Renal cortical epithelial cell (primary cell): ENCODE measurements at places on chromosomes 6 and 20.

DNA sequence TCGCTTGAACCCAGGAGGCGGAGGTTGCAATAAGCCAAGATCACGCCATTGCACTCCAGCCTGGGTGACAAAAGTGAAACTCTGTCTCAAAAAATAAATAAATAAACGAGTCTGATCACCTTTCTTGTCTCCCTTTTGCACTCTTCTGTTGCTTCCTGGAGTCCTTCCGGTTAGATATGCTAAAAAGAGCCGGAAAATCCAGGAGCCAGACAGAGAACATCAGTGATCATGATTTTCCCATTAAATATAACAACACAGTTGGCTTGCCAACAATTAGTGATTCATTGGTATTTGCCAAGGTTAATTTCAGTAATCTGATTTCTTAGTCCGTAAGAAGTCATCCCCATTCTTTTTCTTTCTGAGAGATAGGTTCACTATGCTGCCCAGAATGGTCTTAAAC, 3.7 kb upstream of the MCM3 start:
- no peak for DNase-seq

- DNase-seq = no peak
Measured at GRCh38 chr20:62342910-62343309, 24.2 kb downstream of the LAMA5 start.

- no peak for DNase-seq
Measured at GRCh38 chr6:13120483-13121482, 207.6 kb downstream of the TBC1D7 start.

- DNase-seq = no peak
Measured at GRCh38 chr6:111154981-111155380, 67.7 kb downstream of the SLC16A10 start.

DNA sequence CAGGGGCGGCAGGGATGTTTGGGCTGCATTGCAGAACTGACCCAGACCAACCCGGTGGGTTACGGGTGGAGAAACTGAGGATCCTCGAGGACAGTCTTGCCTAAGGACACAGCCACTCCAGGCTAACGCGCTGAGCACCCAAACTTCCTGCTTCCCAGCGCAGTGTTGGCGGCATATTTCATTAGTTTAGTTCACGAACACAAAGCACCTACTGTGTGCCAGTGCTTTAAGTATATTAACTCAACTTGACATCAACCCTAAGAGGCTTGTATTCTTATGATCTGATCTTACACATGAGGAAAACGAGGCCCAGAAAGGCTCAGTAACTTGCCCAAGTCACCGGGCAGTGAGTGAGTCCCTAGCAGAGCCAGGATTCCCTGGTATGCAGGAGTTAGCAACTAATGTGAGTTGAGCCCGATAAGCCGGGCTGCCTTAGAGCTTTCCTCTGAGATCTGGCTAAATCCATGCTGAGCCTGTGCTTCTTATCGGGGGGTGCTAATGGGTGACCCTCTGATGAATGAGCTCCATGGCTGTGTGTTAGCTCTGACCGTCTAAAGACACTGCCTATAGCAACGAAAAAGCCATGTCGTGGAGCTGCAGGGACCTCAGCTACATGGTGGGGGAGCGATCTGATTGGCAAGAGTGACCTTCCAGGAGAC, 92.7 kb downstream of the CD40 start:
- DNase-seq = no peak

GRCh38 chr20:61627791-61628415, 375.8 kb downstream of the CDH4 start:
- no peak for DNase-seq

DNA sequence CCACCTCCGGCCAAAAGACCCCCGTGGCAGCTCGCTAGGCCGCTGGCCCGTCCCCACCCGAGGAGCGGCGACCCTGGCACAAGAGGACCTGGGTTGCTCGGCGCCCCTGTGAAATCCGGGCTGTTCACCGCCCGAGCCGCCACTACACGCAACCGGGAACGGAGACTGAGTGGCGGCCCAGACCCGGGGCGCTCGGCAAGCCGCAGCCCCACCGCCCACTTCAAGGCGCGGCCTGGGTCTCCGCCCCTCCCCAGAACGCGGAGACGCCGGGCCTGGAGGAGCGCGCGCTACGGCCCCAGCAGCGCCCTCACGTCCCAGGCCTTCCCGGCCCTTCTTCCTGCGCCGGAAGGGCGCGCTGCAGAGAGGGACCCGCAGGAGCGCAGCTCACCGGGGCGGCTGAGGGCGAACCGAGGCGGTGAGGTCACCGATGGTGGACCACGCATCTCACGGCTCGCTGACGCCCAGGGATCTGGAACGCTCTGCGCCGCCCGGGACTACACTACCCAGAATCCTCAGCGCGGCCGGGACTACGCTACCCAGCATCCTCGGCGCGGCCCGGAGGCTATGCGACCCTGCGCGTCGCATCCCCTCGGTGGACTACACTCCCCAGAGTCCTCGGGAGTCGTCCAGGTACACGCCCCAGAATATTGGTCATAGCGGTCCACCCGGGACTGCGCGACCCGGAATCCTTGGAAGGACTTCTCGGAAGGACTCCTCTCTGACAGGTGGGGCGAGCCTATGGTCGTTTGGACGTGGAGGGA, at the start of gene ZNF337:
Gene ZNF337, minus strand, starts transcription at position 483 of the 761 bp plus-strand sequence. CDS start 10,436 bp downstream, outside the sequence.
- DNase-seq = peak; percentile 90

GRCh38 chr20:34862724-34863123, 9.9 kb downstream of the GGT7 start:
- DNase-seq = no peak

DNA sequence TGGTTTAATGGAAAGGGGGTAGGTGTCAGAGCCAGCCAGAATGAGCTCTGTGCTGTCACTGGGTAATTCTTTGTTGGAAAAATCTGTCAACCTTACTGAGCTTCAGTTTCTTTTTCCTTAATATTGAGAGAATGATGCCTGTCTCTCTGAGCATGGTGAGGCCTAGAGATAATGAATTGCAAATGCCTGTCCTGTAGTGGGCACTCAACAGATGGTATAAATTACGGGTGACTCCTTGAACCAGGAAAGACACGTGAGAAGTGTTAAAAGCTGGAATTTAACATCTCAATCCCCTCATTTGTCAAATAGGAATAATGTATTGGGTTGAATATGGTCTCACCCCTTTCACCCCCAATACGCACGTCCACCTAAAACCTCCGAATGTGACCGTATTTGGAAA, 74.9 kb downstream of the ADTRP start:
- no peak for DNase-seq

- peak; percentile 89 for DNase-seq
Measured at GRCh38 chr6:153790048-153790447, 249.0 kb upstream of the OPRM1 start.

- no peak for DNase-seq
Measured at GRCh38 chr6:126300735-126301134, 39.2 kb upstream of the CENPW start.

GRCh38 chr6:30530014-30530413, 26.3 kb downstream of the GNL1 start:
- DNase-seq = no peak

- no peak for DNase-seq
Measured at GRCh38 chr20:10509376-10509775, 74.3 kb downstream of the SLX4IP start.

- no peak for DNase-seq
Measured at GRCh38 chr20:31823360-31824124, 4.4 kb downstream of the MYLK2 start.

DNA sequence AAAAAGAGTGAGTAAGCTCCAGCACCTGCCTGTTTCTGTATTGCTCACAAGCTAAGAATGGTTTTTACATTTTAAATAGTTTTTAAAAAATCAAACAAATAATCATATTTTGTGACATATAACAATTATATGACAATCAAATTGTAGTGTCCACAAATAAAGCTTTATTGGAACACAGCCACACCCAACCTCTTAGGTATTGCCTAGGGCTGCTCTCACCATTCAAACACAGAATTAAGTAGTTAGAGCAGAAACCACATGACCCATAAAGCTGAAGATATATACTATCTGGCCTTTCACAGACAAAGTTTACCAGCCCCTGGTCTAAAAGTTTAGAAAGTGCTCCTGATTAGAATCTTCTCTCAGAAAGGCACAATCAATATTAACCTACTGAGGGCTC, 11.2 kb downstream of the TNFRSF21 start:
- DNase-seq = no peak

DNA sequence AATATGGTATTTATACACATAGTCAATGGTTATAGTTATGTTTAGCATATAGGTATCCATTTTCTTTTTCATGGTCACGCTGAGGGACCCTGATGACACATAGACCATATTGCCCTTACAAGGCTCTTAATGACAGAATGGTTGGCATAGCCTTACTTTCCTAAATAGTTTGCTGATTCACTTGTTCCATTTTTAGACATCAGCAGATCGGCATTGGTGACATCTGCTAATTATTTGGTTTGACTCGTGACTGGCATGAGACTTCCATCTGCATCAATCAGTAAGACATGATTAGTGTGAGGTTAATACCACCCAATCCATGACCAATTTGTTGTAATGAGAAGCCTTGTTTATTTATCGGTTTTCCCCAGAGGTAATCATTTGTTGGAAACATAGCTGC, 309.7 kb downstream of the ALDH8A1 start:
- DNase-seq = no peak

DNA sequence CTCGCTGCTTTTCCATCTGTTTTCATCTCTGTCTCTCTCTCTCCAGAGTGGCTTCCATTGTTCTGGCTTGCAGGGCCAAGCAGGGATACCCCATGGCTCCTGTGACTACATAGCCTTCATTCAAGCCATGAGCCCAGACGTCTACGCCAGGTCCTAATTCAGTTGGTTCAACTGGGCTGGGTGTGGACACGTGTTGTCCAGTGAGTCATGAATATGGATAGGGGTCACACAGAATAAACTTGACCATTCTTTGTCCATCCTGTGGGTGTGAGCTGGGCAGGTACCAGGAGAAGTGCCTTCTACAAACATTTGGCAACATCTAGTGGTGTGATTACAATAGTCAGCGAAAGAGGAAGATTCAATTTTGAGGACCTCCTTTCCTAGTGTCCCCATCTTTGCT, 96.9 kb upstream of the ARMC2 start:
- DNase-seq = no peak

- no peak for DNase-seq
Measured at GRCh38 chr6:137810554-137811120, 56.4 kb upstream of the TNFAIP3 start.

- no peak for DNase-seq
Measured at GRCh38 chr6:18439581-18439980, 52.4 kb downstream of the RNF144B start.

GRCh38 chr20:23235173-23236027, 115.2 kb upstream of the NXT1 start:
- peak; percentile 25 for DNase-seq

GRCh38 chr6:73290435-73290834, 27.4 kb upstream of the KHDC1 start:
- DNase-seq = peak; percentile 8

DNA sequence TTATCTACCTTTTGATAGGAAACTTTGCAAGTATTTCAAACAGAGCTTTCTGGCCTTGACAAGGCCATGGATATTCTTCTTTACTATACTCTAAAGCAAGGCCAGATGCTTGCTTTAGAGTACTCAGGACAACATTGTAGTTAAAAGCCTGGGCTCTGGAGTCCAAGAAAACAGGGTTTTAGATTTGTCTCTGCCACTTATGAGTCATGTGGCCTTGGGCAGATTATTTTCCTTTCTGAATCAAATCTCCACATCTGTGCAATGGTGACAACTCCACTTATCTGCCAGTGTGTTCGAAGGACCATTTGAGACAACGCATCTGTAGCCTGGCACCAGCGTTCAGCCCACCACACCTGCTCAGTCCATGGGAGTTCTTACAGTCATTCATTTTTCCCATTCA, 265.9 kb upstream of the RIN2 start:
- DNase-seq = no peak

DNA sequence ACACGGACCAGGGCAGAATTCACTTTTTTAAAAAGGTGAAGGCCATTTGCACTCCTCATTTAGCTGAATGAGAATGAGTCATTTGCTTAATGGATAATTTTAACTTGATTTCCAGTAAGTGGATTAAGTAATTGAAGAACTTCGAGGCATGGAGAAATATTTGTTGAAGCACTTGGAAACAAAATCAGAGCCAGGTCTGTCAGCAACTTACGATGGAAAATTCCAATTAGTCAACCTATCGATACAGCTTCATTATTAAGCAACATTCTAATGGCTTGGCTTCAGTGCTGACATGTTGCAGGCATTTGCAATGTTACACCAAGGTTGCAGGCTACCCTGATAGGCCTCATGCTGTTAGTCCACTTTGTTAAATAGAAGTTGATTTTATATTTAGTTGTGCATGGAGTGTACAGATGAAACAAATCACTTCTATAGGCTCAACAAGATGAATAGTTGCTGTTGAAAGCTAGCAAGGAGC, 423.5 kb upstream of the SLC35B3 start:
- DNase-seq = peak; percentile 83

- DNase-seq = no peak
Measured at GRCh38 chr6:167566711-167567141, 241.8 kb downstream of the TTLL2 start.

GRCh38 chr20:35618263-35619131, 2.9 kb downstream of the SPAG4 start:
- peak; percentile 18 for DNase-seq

DNA sequence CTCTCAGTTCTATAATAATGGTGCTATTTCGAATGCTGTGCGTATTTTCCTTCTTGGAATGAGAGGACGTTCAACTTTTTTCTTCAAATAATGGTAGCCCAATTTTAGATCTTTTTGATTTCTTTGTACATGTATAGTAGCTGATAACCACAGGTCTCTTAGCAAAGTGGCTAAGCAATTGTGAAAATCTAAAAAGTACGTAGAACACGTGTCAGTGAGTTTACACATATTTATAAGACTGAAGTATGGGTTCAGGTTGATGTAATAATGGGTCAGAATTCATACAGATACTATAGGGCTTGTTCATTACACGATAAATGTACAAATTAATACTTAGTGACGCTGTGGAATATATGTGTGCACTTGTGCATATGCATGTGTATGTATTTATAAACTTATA, 1.3 kb downstream of the SMIM13 start:
- no peak for DNase-seq

- DNase-seq = no peak
Measured at GRCh38 chr6:16471910-16472297, 233.5 kb downstream of the GMPR start.

DNA sequence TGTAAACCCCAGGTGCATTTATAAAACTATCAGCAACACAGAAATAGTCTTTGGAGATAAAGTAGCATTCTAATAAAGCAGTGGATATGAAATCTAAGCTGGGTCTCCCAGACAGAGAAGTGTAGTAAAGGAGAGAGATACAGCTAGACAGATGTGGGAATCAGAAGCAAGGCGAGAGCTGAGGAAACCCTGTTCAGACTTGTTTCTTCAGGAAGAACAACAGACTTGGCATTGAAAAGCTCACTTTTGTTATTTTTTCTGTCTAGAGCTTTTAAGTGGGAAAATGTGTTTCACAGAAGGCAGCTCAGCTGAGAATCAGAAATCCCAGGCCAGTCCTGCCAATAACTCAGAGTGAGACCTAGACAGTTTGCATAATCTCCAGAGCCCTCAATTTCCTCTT, 52.9 kb downstream of the SLC35B3 start:
- DNase-seq = no peak

DNA sequence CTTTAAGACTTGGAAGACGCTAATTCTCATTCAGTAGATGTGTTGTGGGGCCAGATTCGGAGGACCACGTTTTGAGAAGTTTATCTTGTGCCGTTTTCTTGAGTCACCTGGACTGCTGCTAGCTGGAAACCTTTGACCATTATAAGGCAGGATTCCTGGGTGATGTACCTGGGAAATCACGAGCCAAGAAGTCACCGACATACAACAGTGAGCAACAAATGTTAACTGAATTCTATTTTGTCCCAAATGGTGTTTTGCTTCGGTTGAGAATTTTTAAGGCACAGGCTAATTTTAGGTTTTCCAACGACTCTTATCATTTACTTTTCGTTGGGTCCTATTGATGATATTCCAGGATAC, 93.4 kb upstream of the BTN3A2 start:
- no peak for DNase-seq

GRCh38 chr6:141488488-141488887, 644.2 kb upstream of the GJE1 start:
- DNase-seq = peak; percentile 42
